ENCODE measurements at places on chromosomes 2 and 18.

DNA sequence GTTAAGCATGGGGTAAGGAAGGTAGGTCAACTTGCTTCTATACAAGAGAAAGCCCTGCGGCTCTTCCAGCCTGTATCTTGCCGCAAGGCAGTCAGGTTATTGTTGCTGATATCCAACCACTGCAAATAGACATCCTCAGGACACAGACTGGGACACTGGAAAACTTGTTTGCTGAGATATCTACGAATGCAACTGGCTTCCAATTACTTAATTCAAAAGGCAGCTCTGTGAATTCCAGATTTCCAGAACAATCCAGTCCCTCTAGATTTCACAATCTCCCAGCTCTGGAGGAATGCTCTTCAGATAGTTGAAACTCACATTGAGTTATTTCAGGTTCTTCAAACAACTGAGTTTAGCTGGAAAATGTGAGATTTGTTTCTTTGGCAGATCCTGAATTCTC, 34.6 kb upstream of the SP9 start:
- DNase-seq = no peak

GRCh38 chr2:46816846-46817726, 98.5 kb downstream of the MCFD2 start:
- DNase-seq = no peak

DNA sequence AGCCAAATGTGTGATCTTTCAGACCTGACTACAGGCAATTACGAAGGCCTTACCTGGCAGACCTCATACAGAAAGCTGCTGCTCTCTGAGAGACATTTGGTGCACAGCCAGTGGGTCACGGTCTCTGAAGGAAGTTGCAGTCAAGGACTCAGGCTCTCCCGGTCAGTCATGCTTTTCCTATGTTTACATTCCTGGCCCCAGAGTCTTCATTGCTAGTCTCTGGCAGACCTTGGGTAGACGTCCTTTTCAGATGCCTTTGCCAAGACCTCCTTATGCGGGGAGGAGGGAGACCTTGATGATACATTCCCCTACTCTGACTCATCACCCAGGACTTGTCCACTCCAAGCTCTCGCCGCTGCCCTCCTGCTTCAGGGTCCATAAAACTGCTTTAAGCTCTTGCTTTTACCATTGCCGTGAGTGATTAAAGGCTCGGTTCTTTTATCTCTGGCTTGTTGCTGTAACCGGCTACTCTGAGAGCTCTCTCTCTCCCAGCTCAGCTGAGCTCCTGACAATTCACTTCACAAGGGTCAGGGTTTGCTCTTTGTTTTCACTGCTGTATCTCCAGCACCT, 62.0 kb upstream of the SLC35F5 start:
- DNase-seq = no peak

DNA sequence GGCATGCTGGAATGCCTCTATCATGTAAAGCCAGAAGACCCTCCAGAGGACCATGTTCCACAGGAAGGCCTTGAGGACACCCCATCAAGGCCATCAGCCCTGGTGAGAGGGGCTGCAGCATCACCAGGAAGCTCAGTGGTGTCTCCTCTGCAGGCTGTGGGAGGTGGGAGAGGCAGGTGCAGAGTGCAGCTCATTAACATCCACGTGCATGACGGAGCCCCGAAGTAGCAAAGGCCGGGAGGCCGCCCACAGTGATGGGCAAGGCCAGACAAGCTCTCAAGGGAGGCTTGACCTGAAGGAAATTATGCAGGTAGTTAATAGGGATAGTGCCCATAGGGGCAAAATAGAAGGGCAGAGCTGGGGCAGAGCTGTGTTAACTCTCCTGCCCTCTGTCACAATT, 30.3 kb upstream of the SMCHD1 start:
- no peak for DNase-seq

DNA sequence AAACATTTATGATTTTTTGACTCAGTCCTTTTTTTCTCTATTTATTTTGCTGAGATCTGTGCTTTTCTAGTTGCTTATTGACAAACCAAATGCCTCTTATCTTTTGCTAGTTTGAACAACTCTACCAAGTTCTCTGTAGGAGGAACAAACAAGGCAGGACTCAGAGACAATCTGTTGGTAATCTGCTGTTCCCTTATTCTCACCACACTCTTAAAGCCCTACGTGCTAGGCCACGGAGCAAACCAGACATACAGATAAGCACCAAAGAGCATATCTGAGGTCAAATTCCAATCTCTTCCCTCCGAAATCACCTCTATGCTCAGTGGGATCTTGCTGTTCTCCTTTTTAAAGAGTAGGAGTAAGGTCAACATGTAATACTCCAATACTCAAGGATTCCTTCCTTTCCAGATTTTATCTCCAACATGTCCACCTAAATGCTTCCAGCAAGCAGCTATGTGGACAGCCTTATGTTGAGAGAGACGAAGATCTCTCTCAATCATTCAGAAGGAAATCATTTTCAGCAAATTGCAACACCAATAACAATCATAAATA, 18.4 kb downstream of the FN1 start:
- no peak for DNase-seq

DNA sequence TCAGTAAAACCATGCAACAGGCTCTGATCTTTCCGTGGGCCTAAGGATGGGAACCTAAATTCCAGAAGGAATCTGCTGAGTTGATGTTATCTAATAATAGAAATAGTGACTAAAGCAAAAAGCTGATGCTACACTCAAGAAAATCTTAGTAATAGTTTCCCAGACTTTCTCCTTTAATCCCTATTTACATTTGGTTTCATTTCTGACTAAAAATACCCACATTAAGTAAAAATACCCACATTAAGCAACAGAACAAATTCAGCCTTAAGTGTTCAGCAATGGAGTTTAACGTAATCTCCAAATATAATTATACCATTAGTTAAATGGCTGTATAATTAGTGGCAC, 50.3 kb downstream of the CCBE1 start:
- DNase-seq = no peak

DNA sequence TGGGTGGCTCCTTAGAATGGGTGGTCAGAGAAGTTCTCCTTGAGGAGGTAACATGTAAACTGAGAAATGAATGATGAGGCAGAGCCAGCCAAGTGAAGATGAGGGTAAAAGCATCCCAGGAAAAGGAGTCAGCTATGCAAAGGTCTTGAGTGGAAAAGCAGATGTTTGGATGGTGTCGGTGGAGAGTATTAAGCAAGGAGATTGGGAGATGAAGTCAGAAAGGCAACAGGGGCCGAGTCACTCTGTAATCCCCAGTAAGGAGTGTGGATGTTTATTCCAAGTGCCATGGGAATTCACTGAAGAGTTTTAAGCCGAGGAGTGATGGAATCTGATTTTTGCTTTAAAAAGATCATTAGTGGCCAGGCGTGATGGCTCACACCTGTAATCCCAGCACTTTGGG, 3.4 kb upstream of the STAMBP start:
- DNase-seq = no peak

DNA sequence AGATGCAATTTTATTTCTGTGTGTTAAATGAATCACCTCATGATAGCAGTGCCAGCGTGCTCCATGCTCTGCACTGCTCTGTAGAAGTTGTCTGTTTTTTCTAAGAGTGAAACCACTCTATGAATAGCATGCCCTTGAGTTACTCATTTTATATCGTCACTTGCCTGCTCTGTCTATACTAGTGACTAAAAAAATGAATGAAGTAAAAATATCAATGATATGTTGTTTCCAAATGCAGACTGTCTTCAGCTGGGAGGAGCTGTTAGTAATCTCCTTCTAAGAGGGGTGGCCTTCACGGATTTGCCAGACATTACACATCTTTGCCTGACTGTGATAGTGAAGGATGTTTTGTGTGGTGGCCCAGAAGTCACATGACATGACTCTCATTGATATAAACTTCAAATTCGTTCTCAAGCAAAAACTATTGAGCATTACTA, 852.1 kb downstream of the CNTNAP5 start:
- no peak for DNase-seq

- DNase-seq = no peak
Measured at GRCh38 chr2:237878321-237879057, 19.1 kb downstream of the RAMP1 start.

DNA sequence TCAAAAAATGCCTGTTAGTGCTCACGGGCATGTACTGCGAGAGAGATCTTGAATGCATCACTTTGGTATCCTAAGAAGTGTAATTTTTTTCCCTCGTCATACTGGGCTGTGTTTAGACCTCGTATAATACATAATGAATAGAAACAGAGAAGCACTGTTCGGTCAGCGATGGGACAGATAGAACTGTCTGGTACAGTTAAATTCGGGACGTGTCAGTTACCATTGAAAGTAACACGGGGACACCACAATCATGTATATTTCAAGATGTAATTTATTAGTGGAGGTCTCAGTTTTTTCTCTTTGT, 1.8 kb downstream of the PKP4 start:
- no peak for DNase-seq

DNA sequence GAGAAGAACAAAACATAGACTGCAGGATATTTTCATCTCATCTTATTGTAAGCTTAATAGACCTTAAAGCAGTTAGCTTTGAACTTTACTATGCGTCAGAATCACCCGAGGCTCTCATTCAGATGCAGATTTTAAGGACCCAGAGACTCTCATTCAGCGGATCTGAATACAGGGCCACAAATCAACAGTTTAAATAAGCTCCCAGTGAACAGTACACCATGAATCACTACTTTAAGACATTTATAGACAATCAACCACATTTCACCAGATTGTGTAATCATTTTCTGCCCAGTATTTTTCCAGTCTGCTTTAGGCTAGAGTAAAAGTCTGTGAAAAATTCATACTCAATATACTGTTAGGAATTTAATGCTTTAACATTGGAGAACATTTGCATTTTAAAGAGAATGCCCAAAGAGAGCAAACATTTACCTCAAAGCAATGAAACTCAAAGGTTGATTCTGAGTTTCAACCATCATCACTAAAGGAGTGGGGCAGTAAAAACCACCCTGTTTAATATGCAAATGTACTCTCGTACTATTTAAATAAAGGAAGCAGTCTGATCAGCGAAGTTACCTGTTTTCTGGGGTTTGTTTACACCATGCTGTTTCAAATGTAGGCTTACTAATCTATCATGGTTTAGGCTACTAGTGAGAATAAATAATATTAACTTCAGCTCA, 11.0 kb upstream of the ALPK2 start:
- DNase-seq = no peak

GRCh38 chr18:79489051-79489898, 93.5 kb downstream of the NFATC1 start:
- no peak for DNase-seq

DNA sequence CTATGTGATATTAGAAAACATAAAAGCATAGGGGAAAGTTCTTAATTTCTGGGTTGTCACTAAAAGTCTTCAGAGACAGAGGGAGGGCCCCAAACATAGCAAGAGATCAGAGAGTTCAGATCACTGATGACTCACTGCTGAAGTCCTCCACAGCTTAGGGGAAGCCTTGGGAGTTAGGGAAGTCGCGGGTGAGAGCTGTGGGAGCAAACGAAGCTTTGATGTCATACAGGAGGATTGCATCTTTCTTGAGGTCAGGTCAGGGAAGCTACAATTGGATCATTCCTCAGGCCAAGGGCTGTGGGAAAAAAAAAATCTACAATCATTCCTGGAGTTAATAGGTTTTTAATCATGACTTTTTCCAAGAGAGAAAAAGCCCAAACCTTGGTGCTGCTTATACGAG, 96.2 kb downstream of the COPS8 start:
- no peak for DNase-seq

GRCh38 chr2:74708883-74709282, 54.8 kb downstream of the SEMA4F start:
- DNase-seq = no peak

- DNase-seq = no peak
Measured at GRCh38 chr2:127942002-127942401, 56.2 kb upstream of the AMMECR1L start.

DNA sequence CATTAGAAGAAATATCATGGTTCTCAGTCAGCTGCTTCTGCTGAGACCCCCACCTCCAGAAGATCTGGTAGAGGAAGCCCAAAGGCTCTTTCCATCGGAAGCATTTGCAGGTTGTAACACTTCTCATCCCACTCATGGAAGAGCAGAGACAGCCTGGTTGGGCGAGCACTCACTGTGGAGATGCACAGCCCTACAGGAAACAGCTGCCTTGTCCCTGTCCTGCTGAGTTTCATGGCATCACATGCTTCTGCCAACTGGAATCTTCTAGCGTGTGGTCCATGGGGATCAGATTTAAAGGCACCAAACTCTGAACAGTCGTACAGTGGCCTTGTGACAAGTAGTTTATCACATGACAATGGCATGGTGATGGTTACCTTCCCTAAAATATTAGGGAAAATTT, 36.3 kb upstream of the ACKR3 start:
- no peak for DNase-seq

DNA sequence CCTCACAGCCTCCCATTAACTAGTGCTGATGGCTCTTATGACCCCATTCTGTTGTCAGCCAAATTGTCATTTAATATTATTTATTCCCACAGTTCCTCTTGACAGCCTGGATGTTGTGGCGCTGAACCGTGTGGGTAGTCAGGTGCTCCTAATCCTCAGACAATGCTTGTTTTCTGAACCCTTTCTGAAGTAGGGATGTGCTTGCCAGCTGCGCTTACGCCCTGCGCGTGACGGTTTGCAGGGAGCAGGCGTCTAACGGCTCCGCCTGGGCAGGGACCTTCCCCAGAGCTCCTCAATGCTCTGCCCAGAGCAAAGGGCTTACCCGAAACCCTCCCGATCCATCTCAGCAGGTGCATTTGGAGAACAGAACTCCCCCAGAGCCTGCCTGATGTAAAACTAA, 358.2 kb upstream of the MYT1L start:
- no peak for DNase-seq

DNA sequence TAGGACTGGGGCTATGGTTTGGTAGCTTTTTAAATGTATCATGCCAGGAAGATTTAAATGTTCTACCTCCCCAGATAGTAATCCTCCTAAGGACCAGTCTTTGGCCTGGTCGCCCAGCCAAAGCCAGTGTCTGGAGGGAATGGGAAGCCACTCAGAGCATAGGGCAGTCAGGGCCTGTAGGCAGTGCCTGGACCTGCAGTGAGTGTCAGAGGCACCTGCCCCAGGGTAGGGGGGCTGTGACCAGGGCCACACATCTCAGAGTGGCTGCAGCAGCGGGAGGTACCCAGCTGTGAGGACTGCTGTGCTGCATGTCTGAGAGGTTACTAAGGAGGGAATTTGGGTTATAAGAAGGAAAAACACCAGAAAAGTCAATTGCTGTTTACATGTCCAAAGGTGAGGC, 57.7 kb downstream of the MYT1L start:
- no peak for DNase-seq

DNA sequence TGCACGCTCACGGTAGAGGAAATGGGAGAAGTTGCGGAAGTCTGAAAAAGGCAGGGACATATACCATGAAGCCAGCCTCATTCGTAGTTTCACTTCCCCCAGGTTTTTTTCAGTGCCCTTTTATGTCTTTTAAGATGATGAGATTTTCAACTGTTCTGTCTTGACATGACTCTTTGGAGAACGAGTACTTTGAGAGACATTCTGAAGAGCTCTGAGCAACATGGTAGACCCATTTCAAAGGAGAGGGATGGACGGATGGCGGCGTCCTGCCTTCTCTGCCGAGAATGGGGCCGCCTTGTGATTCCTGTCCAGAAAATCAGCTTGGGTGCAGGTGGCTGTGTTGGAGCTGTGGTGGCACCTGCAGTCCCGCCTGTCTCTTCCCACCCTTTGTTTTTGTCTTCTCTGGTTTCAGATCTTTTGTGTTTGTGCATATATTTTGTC, 41.7 kb downstream of the SH3BP4 start:
- DNase-seq = no peak
